ENCODE measurements at places on chromosomes 2 and 18.

DNA sequence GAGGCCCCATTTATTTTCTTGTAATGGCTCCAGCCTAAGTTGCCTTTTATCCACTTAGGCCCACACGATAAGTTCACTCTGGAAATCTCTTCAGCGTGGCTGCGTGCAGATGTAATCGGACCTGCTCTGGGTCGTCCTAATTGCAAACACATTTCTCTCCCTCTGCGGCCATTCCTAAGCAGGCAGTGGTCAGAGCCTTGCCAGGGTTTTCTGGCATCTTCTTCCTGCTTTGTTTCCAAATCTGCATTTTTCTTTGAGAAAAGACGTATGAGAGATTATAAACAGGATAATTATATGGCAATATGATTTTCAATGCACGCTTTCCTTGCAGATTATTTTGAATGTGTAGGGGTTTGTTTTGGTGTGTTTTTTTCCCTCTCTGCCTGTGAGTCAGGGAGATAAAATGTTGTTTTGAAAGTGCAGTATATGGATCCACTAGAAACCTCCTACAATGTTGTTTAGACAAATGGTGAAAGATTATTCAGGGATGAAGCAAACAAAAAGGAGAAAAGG is 239.4 kb upstream of the TANK start:
- DNase-seq, result no peak

DNA sequence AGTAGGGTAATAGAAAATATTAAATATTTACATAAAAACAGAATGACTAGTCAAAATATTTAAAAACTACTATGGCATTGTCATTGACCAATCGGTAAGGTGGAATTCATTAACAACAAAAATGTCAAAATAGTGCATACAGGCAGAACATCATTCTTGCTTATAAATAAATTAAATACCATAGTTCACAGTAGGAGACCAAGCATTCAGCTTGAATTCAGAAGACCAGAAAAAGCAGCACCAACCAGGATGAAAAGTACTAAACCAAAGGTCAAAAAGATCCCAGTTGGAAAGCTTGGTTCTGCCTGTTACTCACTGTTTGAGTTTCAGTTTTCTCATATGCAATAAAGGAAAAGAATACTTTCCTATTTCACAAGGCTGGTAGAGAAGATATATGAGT is 244.3 kb downstream of the OSR1 start:
- DNase-seq, result no peak

- DNase-seq, result no peak
Measured at GRCh38 chr2:10343658-10344057, 41.0 kb downstream of the HPCAL1 start.

GRCh38 chr2:184178229-184178628 is 420.1 kb upstream of the ZNF804A start:
- no peak for DNase-seq

Data from RKO (cell line).